Stimulated activated CD8-positive, alpha-beta memory T cell treated with anti-CD3 and anti-CD28 coated beads, Interleukin-15, amount 100 ng/mL, for 4 hours (primary cell): ENCODE measurements at places on chromosomes 5 and 9.

- no peak for DNase-seq
Measured at GRCh38 chr5:116864157-116864837, 289.7 kb upstream of the SEMA6A start.

GRCh38 chr9:88660611-88661010 is 125.6 kb downstream of the NXNL2 start:
- DNase-seq = no peak

GRCh38 chr5:61465496-61465895 is 133.4 kb downstream of the ZSWIM6 start:
- no peak for DNase-seq

GRCh38 chr5:87030699-87031098 is 237.0 kb upstream of the RASA1 start:
- DNase-seq = no peak
